Esophagus squamous epithelium (tissue), 5 donors: ENCODE measurements at places on chromosomes 7 and 10.

DNA sequence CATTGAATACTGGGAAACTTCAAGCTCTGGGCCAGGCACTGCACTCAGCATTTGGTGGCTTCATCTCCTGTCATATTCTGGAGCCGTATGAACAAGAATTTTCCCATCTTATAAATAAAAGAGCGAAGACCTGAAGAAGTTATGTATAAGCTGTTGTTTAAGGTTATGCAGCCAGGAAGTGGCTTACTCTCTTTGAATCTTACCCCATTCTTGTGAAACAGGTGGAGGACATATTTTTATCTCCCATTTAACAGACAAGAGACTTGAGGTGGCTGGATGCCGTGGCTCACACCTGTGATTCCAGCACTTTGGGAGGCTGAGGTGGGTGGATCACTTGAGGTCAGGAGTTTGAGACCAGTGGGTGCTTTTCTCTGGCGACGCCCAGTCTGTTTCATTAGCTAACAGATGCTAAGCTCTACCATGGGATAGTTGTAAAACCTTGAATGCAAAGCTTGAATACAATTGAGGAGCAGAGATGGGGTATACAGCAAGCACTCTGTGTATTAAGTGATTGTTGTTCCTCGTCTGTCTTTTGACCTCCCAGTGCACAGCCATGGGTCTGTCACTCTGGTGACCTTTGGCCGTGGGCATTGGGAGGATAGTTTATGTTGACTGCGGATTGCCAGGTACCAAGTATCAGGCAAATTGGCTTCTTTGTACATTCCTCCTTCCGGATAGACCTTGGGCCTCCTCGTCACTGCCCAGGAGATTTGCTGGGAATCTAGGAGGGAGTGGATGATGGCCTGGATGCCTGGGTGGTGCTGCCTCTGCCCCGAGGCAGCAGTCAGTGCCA is 85.8 kb downstream of the GRK5 start:
- no peak for DNase-seq

- DNase-seq: no peak
Measured at GRCh38 chr10:34698979-34699378, 116.1 kb downstream of the PARD3 start.

DNA sequence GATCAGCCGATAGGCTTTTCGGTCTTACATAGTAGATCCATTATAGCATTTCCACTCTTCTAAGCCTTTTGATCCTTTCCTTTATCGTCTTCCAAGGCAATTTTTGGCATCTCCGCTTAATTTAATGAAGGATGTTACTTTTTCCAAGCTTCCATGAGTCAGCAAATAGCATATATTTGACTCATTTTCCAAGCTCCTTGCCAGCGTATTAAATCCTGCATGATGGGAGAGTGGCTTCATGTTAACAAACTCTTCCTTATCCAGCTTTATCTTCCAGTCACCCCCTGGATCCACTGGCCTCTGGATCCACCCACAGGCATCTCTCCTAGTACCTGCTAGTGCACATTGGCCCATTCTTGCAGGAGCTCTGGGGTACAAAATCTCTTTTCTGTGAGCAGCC is 13.0 kb downstream of the OR9A2 start:
- no peak for DNase-seq

DNA sequence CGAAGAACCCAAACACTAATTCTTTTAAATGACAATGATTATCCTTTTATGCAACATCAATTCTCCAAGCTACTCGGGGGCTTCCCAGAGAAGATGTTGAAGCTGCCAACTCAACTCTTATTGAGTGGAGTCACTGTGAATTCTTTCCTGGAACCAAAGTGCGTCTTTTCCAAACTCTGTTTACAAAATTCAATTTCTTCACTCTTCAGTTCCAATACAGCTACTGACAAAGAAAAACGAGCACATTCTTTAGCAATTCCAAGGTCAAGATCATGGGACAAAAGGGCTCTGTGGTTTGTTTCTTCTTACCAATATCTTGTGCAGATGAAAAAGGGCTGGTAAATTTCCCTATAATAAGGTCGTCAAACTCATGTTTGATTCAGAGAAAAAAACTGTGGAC is 74.2 kb downstream of the FAS start:
- no peak for DNase-seq

DNA sequence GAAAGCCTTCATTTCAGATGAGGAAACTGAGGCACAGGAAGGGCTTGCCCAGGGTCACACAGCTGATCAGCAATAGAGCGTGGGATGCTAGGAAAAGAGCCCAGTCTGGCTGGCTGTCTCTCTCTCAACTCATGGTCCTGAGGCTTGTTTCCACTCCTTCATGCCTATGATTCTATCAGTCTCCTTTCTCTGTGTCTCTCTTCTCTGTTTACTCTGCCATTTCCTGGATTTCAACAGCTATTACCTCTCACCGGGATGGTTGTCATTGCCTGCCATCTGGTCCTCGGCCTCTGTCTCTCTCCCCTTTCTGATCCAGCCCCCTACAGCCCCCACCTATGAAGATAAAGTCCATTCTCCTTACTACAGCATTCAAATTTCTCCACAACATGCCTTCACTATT is 93.3 kb upstream of the AGBL3 start:
- no peak for DNase-seq

- no peak for DNase-seq
Measured at GRCh38 chr10:115103700-115104099, 10.5 kb downstream of the ATRNL1 start.

DNA sequence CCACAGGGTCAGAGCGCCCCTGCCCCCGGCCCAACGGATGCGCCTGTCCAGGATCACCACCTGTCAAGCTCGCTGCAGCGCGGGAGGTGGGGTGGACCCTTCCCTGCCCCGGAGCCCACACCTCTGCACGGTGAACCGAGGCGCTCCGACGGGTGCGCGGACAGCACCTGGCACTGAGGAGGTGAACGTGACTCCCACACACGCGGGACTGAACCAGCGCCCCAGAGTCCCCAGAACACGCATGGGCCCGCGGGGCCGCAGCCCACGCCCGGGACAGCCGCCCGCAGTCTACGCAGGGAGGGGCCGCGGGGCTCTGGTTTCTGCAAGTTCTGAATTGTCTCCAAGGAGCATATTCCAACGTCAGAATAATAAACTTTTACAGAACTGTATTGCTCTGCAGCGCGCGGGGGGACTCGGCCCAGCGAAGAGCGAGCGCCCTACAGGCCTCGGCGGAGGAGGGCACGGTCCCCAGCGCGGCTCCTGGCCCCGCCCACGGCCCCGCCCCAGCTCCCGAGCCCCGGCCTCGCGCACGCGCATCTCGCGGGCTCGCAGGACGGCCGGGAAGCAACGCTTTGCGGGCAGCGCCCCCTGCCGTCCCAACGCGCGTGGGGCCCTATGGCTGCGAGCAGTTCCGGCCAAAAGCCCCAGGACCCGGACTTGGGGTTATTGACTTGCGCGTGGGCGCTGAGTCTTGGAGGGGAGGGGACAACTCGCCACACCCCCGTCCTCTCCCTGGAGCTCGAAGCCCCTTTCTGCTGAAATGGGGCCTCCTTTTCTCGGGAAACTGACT is 29.7 kb downstream of the OAT start:
- DNase-seq: peak; percentile 46

GRCh38 chr7:25719190-25719896 is 432.7 kb upstream of the NFE2L3 start:
- DNase-seq: no peak

DNA sequence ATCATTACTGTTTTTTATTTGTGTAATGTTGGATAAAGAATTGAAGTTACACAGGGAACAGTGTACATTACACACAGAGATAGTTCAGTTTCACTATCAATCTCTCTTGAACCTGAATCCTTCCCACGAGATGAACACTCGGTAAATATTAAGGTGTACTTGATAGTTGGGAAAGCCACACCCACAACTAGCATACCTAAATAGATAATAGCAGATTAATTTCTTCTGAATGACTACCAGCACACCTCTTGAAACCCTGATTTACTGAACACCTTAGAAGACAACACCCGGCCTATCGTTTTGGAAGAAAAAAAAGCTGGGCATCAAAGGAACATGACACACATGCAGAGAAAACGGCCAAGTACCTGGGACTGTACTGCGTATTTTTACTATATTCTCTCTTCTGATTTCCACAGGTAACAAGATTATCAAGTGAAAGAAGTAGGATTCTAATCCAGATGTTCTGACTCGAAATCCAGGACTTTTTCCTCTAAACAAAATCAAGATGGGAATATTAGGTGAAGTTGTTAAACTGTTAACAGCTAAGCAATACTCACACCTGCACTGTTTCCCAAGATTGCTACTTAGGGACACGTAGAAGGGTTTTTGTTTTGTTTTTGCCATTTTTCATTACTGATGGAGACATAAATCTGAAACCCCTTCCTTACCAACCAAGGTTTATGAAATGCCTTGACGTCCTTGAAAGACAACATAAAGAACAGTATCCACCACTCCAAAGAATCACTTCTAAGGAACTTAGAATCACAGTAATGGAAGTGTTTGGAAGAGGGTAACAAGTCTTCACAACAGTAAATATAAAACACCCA is 1.0 kb downstream of the CCDC186 start:
- DNase-seq: no peak

- DNase-seq: no peak
Measured at GRCh38 chr7:139893999-139894398, 64.9 kb downstream of the TBXAS1 start.

DNA sequence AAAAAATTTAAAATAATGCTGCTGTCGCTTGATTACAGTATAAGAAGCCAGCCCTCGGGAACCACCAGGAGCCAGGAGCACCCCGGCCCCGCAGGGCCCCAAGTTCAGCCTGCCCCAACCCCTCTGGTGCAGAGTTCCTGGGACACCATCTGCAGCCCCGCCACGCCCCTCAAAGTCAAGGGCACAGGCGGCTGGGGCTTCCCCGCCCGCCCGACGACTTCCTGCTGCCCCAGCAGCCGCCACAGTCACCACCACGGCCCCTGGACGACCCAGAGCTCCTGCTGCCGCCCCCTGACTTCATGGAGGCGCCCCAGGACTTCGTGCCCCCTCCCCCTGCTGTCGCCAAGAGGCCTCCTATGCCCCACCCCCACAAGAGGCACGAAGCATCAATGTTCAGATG is 103.6 kb upstream of the PDSS1 start:
- DNase-seq: no peak

DNA sequence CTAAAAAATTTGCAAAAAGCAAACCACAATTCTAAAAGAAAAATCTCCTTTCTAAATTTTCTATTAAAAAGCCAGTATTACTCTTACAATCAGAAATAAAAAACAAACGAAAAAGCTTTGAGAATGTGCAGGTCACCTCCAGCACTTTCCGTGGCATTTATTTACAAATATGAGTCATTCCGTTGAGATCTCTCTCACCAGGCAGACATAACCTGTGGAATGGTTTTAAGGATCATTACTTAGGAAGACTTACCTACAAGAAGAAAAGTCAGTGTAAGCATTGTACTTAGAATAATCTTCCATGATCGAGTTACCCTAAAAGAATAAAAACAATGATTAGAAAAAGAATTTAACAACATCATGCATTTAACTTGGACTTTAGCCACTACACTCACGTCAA is 3.3 kb downstream of the SUN3 start:
- no peak for DNase-seq

- DNase-seq: no peak
Measured at GRCh38 chr10:80429521-80429973, 21.2 kb downstream of the PRXL2A start.

GRCh38 chr7:12674861-12675260 is 12.6 kb upstream of the ARL4A start:
- DNase-seq: no peak

DNA sequence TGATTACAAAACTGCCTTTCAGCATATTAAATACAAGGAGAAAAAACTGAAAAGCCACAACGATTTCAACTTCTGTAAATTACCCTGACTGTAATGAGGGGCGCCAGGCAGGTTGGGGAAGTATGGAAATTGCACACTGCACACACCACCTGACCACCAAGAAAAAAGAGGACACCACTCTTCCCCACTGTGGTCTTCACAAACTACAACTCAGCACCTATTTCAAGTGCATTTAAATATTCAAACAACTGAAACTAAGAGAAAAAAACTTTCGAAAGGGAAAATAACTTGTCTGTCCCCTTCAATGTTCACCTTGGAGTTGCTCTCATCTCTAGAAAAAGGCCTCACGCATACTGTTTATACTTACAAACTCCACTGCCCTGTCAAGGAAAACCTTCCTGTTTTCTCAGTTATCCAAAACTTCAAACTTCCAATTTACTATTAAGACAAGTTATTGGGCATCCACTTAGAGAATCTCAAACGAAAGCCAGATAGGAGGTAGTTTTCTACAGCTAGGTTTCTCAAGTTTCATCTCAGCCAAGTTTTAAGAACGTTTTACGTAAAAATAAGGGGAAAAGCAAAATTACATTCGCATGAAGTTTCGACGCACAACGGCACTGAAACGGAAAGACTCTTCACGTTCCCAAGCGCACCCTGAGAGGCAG is 1.4 kb downstream of the LARP4B start:
- DNase-seq: no peak

DNA sequence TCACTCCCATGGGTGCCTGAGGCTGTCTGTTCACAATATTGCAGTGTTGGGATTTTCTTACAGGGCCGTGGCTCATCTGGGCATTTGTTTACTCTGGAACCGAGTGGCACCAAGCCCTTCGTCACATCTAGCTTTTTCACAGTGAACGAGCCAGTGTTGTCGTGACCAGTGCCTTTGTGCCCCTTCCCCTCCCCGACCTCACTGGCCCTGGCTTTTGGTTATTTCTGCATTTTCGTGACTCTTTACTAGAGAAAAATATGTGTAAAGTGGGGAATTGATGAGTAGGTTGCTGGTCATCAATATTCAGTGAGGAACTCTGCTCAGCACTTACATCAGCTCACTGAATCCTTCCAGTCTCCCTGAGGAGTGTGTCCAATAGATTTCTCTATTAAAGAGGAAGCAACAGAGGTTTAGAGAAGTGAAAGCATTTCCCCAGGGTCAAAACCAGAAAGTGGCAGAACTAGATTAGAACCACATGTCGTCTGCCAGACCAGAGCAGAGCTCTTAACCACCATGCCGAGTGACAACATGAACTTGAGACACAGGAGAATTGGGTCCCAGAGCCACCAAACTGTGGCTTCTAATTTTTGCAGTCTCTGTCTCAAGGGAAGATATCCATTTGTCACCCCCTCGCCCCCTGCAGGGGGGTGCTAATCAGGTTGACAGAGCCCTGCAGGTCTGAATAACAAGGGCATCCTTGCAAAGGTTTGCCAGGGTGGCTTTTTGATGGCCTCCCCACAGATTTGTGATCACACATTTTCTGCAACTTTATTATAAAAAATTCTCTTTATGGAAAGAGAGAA is 125.3 kb downstream of the CHN2 start:
- no peak for DNase-seq

- no peak for DNase-seq
Measured at GRCh38 chr7:132604121-132604520, 27.9 kb upstream of the PLXNA4 start.

DNA sequence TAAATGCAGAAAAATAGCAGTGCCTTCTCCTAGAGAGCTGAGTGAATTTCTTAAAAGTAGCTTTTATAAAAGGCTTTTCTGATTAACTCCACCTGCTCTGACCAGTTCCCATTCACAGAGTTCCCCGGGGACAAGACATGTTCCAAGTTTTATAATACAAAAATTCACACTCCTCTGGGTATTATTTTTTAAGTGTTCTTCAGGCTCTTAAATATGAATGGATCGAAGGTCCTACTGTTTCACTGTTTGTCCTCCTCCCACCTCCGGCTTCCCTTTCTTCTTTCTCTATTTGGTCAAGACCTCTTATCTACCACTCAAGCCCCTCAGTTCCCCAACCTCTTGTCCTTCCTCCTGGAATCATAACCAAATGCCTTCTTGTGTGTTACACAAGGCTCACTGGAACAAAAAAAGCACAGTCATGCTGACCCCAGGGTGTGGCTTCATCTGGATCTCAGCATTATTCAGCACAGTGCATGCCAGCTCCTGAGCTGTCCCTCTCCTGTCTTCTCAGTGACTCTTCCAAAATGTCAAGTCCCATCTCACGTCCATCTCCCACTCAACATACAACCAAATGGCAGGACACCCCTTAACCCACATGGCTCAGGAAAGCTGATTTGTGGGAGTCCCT is 222.4 kb downstream of the SORCS1 start:
- DNase-seq: no peak
